ENCODE measurements at places on chromosomes 12 and 14.

- DNase-seq, result no peak
Observed at GRCh38 chr12:55736780-55737580, 5.9 kb upstream of the GDF11 start.

- DNase-seq, result no peak
Observed at GRCh38 chr12:49442915-49443314, 75.7 kb downstream of the SPATS2 start.

DNA sequence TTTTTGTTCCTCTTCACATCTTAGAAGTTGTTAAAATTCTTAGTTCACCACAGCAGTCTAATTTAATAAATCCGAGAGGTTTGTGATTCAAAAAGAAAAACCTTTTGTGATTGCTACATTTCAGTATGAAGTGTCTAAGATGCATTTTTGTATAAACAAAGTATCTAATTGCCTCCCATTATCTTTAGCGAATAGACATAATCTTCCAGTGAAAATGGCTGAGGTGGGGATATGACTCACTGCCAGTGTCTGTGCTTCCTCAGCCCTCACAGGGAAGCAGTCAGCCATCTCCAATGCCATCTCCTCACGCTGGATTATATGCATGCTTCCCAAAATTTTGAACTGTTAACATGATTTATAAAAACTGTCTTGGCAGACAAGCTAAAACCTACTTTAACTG, 7.6 kb downstream of the GCH1 start:
- DNase-seq, result no peak

- no peak for DNase-seq
Observed at GRCh38 chr12:108076556-108076955, 52.5 kb upstream of the WSCD2 start.

- DNase-seq, result no peak
Observed at GRCh38 chr14:93317875-93318807, 14.7 kb downstream of the BTBD7 start.

- DNase-seq, result no peak
Observed at GRCh38 chr14:59897757-59898383, 22.1 kb upstream of the LRRC9 start.

DNA sequence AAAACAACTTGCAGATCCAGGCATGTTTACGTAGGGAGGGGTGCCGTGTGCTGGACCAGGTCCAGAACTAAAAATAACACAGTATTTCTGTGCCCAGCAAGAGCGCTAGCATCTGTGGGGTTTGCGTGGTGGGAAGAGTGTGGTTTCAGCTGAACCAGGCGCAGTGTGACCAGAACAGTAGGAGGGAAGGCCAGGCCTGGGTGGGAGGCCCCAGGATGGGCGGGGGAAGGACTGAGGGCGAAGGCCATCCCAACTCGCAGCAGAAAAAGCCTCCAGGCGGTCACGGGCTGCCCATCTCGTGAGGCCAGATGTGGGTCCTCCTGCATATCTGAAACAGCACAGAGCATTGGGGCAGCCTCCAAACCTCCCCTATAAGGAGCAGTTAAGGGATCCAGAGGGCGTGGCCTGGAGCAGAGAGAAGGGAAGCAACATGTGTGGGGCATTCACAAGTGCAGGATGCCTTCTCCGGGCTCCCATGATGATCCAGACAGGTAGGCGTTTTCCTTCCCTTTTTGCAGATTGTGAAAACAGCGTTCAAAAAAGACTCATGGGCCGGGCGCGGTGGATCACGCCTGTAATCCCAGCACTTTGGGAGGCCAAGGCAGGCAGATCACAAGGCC, 17.8 kb upstream of the CD9 start:
- no peak for DNase-seq

DNA sequence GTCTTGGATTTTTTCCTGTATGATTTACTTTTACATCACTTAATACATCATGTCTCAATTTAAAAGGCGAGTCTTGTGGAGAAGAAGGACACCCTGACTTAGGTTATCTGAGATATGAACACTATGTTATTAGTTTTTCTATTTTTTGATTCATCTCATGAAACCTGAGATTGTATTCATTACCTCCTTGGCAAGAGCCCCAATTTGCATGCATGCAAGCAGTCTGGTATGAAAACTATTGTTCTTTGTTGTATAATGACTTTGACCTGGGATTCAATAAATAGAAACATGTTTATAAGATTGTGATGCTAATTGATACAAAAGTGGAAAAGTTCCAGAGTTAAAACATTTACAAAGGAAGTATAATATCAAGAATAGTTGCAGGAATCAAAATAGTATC, 576.1 kb downstream of the NOVA1 start:
- DNase-seq, result no peak

DNA sequence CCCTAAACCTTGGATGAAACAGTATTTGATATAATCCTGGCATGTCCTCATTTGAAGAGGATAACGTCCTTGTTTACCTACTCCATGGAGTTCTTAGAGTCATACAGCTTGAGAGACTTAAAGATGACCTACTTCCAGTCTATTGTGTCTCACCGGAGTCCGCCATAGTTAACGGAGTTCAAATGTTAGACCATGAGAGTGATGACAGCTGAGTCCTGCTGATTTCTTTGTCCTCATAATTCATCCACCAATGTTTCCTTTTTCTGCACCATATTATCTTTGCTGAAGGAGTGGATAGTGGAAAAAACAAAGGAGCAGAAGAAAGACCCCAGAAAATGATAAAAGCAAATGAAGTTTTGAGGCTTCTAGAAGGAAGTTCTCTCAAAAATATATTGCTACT, 75.8 kb upstream of the HIF1A start:
- no peak for DNase-seq

- DNase-seq, result no peak
Observed at GRCh38 chr14:58656671-58657411, 19.1 kb downstream of the DACT1 start.

DNA sequence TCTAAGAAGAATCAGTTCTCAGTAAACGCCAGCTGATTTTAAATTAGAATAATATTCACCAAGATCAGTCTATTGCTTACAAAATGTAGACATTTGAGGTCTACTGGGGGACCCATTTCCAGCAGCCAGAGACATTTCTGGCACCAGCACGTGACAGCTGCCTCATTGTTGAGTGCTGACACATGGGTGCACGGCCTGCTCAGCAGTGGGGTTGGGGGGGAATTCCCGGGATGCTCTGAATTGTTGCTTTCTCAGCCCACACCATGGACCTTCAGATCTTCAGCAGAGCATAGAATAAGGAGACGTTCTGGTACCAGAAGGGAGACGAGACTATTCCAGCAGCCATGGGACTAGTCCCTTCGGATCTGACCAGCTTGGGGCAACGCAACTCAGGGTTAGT, 18.3 kb downstream of the PLEKHG7 start:
- no peak for DNase-seq

- DNase-seq, result no peak
Observed at GRCh38 chr12:112149596-112149995, 24.2 kb downstream of the TRAFD1 start.

DNA sequence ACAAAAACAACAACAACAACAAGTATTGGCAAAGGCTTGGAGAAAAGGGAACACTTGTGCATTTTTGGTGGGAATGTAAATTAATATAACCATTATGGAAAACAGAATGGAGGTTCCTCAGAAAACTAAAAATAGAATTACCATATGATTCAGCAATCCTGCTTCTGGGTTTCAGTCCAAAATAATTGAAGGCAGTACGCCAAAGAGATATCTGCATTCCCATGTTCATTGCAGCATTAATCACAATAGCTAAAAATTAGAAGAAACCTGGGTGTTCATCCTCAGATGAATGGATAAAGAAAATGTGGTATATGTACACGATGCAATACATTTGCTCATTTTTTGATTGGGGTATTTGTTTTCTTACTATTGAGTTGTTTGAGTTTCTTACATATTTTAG, 813.0 kb downstream of the NRXN3 start:
- no peak for DNase-seq

GRCh38 chr14:68230950-68231717, 411.6 kb downstream of the RAD51B start:
- DNase-seq, result no peak

Measured in activated naive CD8-positive, alpha-beta T cell treated with anti-CD3 and anti-CD28 coated beads, Interleukin-2, amount 50 U/mL, for 16 hours (primary cell).